ENCODE measurements at places on chromosomes 2 and 18.

DNA sequence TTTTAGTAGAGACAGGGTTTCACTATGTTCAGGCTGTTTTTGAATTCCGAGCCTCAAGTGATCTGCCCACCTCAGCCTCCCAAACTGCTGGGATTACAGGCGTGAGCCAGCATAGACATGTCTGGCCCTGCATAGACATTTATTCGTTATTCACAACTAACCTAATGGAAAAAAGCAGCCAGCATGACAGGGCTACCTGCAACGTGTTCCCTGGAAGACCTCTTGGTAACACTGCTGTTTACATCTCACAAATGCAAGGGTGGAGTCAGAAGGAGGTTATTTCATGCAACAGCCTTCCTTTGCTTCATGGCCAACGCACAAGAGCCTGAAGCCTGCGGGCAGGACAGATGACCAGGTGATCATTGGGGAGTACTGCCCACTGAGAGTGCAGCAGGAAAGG, 9.2 kb downstream of the SERPINE2 start:
- DNase-seq = no peak

- DNase-seq = no peak
Measured at GRCh38 chr2:52112141-52112540, 1080.2 kb upstream of the NRXN1 start.

GRCh38 chr2:113228351-113228750, 50.4 kb downstream of the PAX8 start:
- DNase-seq = no peak

DNA sequence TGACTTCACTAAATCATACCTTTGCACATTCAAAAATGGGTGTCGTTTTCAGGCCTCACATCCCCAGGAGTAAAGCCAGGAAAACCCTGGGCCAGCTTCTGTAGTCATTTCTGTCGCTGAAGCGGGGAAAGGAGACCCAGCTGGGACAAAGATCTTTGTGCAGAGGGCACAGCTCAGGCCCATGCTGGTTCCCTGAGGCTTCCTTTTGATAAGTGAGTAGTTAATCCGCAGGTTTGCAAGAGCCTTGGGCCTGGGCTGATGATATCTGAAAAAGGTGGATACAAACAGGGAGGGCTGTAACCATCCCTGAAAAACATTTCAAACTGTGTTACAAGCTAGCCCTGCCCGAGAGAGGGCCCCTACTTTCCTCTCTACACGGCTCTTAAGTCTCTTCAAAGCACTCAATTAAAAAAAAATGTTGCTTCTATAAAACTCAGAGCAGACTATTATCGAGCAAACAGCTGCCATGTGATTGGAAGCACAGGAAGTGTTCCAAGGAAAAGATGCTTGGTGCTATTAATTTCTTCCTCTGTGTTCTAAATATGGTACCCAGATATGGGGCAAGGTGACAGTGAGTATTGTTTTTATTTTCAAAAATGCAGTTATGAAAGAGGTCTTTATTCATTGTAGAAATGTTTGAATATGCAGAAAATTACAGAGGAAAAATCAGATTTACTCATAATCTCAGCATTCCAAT, 117.2 kb downstream of the LNPK start:
- DNase-seq = no peak

DNA sequence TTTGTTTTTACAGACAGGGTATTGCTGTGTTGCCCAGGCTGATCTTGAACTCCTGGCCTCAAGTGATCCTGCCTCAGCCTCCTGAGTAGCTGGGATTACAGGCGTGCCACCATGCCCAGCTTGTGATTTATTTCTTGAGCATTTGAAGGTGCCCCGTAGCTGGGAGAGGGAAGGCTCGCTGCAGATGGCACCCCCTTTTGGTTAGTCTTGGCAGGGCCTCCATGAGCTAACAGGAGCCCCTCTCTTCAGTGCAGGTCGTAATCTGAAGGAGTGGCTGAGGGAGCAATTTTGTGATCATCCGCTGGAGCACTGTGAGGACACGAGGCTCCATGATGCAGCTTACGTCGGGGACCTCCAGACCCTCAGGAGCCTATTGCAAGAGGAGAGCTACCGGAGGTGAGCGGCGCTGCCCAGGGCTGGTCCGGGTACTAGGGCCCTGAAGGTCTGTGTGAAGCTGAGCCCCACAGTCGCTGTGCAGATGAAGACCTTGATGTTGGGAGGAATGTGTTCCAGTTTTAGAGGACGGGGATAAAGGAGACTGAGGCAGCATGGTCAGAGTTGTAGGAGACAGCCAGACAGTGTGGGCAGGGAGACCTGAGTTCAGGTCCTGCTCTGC, 6.7 kb downstream of the ASB1 start:
- no peak for DNase-seq

GRCh38 chr2:88188748-88189147, 18.6 kb downstream of the THNSL2 start:
- no peak for DNase-seq

DNA sequence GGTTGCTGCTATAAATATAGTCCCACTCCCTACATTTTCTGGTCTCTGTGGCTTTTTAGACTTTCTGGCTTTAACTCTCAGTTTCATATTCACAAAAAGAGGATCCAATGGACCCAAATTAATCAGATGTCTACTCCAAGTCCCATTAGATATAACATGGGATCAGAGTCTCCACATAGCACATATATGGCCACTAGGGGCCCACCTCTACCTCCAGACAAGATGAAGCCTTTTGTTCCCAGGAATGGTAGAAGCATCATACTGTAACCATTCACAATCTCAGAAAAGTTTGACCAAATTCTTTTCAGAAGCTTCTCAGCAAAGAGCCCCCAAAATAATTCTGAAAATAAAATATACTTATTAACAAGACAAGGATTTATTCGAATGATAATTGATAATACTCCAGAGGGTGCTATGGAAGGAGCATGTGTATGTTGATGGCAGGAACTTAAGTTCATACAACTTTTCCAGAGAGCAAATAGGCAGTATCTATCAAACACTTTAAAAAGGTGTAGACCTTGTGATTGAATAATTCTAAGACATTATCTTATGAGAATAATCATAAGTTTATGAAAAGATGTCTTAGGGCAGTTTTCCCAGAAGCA, 382.3 kb upstream of the CRIM1 start:
- no peak for DNase-seq

- no peak for DNase-seq
Measured at GRCh38 chr2:28613186-28613585, 117.3 kb downstream of the PLB1 start.

GRCh38 chr2:238024986-238025385, 35.8 kb upstream of the SCLY start:
- peak; percentile 39 for DNase-seq

- DNase-seq = no peak
Measured at GRCh38 chr2:86781363-86781762, 9.3 kb downstream of the CD8A start.

GRCh38 chr2:180739070-180739469, 241.3 kb upstream of the UBE2E3 start:
- no peak for DNase-seq

DNA sequence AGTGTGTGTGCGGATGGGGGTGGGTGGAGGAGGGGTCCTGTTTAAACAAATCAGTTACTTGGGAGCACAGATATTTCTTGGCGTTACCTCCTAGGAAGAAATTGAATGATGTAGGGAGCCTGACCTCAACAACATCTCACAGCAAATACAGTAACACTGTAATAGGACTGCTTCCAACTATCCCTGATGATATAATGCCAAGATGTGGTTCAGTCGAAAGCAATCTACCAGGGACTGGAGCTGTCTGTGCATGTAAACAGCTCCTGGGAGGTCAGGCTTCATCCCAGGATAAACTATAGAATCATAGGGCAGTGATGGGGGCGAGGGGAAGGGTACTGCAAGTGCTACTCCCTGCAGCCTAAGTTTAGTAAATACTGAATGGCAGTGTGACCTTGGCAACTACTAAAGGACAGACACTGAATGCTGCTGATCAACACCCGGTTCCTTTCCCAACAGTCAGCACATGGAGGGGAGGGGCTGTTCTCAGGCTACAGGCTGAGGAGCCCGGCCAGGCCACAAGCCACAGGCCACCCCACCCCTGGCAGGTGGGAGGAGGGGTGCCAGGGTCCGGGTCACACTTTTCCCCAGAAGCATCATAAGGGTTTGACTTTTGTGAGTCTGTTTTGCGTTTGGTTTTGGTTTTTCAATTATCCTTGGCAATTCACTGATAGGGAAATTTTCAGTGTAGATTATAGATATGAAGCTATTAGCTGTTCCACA, 85.3 kb upstream of the ZNF397 start:
- DNase-seq = no peak

DNA sequence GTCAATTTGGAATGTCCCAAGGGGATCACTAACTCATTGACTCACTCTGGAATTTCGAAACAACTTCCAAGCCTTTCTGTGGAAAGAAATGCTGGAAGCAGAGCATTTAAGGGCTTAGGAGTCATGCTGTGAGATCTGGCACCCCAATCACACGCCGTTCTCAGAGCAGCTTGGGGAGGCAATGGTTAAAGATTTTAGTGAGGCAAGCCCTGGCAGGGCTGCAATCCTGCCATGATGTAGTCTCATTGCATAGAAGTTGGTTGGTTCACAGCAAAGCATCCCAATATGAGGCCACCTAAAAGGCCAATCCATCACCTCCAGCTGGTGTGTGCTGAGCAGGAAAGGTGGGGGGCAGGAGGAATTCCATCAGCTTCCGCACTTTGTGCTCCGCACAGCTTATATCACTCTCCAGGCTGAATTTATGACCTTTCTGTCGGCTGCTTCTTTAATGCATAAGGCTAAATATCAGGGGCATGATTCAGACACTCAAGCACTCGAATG, 1043.9 kb upstream of the POU3F3 start:
- DNase-seq = no peak

DNA sequence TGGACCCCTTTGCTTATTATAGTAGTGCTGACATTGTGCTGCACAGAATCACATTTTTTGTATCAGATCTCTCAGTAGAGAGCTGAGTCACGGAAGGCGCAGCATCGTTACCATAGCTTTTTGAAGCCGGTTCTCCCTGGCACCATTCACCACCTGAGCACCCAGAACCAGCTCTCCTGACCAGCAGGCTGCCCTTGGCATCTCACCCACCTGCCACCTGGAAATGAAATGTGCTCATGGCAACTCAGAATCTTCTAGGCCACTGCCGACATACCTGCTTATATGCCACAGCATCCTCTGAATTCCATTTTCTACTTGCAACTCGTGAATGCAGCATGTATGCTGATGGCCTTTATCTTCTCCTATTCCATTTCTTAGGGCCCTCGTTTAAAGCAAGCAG, 62.7 kb downstream of the COA5 start:
- no peak for DNase-seq

DNA sequence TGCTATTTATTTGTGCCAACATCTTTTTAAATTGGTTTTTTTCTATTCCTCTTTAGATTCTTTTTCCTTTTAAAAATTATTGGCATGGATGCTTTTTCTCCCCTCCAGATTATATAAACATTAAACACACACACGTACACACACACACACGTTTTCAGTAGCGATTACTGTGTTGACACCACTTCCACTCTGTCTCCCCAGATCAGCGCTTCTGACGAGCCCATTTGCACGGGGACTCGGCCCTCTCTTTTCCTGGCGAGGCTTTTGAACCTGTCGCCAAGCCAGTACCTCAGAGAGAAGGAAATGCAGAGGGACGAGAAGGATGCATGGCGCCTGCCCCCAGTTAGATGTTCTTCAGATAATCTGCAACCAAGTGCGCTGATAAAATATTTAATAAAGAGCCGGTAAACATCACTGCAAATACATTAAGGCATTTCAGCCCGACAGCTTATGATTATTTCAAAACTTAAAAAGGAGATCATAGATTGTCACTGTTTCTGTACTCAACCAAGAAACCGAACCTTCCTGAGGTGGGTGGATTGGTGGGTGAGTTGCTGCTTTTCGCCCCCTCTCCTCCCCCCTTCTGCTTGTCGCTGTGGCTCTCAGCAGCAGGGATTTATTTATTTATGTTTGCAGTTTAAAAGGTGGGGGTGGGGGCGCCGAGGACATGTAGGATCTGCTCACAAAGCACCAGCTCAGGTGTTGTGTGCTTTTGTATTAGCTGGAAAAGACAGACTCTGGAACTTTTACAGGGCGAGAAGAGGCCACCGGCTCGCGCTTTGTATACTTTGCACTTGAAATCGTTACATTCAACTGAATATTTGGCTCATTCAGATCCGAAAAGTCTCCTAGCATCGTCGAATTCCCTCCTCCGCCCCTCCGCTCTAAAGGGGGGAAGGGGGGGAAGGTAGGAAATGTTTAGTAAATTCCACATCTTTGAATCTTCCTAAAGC, 787 bp upstream of the TBR1 start:
- no peak for DNase-seq

GRCh38 chr2:30679426-30680088, 127.7 kb downstream of the CAPN13 start:
- peak; percentile 49 for DNase-seq

GRCh38 chr2:191152482-191153240, 1.9 kb upstream of the STAT4 start:
- no peak for DNase-seq

- DNase-seq = peak; percentile 75
Measured at GRCh38 chr18:12657684-12658425, at the start of gene SPIRE1. SPIRE1 (minus strand) TSS chr18:12658107; CDS start chr18:12657866, 241 bp downstream.

DNA sequence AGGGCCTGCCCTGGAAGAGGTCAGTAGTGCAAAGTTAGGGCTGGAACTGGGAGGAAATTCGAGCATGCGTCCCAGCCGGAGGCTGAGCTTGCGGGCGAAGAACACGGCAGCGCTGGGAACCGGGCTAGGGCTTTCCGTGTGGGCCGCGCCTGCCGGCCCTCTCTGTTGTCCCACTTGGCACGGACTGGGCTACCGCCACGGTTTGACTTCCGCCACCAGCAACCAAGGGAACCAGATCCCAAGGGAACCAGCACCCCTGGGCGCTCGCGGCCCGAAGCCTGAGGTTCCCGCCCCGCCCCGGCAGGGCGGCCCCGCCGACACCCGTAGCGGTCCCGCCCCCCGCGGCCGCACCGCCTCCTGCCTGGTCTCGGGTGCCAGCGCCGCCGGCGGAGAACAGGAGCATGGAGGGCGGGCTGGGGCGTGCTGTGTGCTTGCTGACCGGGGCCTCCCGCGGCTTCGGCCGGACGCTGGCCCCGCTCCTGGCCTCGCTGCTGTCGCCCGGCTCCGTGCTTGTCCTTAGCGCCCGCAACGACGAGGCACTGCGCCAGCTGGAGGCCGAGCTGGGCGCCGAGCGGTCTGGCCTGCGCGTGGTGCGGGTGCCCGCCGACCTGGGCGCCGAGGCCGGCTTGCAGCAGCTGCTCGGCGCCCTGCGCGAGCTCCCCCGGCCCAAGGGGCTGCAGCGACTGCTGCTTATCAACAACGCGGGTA, at the start of gene SPR:
Gene SPR (plus strand): TSS at position 377 of the 708 bp plus-strand sequence. CDS start 25 bp downstream, at position 402.
- DNase-seq = no peak

DNA sequence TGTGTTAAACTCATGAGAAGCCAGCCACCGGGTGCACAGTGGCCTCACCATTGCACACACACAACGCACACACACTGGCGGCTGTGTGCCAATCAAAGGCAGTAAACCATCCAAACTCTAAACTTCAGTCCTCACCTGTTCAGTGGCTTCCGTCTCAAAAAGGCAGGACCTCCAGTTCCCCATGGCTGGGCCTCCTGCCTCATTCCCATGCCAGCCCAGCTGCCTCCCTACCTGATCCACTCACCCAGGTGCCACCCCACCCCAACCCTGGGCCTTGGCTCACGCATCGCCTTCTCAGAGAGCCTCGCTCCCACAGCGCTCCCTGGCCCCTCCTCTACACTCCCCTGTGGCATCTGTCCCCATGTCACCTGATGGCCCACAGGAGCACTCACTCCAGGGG, 190.9 kb downstream of the EIPR1 start:
- no peak for DNase-seq

GRCh38 chr18:74229005-74229404, 62.8 kb downstream of the CYB5A start:
- DNase-seq = no peak

All from type B pancreatic cell (in vitro differentiated cells).